ENCODE measurements at places on chromosomes 5 and 9.
A peak's percentile ranks its signal among the peaks of the same experiment; 100 is the strongest.

DNA sequence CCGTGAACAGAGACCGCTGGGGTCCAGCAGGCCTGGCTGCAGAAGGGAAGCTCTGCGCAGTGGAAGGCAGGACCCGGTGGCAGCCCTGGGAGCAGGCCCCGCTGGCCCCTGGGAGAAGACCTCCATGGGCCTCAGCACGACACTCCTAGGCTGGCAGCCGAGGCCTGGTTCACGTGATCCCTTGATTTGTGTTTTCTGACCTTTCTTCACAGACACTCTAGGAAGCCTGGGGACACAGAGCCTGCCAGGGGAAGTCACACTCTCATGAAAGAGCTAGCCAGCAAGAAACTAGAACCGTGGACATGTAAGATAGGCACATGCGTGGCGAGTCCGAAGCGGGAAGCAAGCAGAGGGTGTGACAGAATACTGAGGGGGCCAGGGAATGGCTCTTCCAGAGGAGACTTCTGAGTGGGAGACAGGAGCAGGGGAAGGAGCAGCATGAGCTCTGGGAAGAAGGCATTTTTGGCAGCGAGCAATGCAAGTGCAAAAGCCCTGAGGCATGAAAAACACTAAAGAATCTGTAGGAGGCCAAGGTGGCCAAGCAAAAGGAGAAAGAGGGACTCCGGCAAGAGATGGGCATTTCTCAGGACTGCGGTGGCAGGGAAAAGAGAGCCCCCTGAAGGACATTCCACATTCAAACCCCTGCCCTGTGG is 26.6 kb upstream of the IL17B start:
- DNase-seq, result no peak

DNA sequence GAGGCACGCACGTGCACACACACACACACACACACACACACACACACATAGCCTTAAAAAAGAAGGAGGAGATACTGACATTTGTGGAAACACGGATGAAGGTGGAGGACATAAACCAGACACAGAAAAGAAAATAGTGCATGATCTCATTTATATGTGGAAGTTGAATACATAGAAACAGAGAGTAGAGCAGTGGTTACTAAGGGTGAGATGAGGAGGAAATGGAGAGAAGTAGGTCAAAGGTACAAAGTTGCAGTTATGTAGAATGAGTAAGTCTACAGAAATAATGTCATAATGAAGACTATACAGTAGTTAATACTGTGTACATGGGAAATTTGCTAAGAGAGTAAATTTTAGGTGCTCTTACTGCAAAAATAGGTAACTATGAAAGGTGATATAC is 412.2 kb upstream of the CDH9 start:
- DNase-seq, result no peak

GRCh38 chr5:15073453-15073852 is 201.9 kb upstream of the ANKH start:
- DNase-seq, result no peak

DNA sequence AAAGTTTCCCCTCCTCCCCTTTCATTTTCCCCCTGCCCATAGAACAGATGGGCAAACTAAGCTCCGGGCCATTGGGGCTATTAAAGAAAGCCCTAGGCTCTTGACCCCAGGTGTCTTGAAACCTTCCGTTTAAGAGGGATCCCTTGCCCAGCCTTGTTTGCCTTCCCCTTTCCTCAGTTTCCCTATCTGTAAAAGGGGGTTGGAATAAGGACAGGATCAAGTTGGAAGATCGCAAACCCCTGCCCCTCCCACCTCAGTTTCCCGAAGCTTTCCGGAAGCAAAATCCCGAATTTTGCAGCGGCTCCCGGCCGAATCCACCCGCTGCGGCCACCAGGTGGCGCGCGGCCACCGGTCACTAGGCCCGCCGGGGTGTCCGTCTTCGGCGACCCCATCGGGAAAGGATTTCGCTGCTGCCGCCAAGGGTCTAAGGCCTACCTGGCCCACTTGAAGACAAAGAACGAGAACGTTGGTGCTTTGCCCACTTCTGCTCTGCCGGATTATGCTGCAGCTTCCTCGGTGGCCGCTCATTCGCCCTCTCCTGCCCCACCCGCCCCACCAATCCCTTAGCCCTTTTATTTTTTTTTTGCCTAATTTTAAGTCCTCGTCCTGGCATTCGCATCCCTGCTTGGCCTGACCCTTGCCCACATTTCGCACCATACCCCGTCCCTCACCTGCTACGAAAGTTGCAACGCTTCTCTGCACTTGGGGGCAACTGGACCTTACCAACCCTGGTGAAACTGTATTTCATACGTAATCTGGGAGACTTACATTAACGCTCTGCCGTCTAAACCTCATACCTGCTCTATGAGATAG is 962 bp upstream of the NR6A1 start:
- DNase-seq, result no peak

GRCh38 chr5:100676817-100677631 is 141.8 kb downstream of the FAM174A start:
- DNase-seq, result peak; percentile 18

DNA sequence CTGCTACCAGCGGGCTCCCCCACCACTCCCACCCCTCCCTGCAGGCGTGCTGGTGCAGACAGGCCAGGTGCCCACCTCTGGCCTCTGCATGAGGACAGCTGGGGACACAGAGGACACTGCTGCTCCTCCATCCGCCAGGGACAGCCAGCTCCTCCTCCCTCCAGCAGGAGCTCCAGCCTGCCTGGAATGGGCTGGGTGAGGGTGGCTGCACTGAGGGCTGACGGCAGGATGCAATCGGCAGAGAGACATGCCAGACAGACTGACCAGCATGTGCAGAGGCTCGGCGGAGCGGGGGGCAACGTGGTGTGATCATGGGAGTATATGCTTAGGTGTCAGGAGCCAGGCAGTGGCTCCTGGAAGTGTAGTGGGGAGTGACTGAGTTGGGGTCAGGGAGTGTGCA is 68.4 kb downstream of the RASGEF1C start:
- no peak for DNase-seq

DNA sequence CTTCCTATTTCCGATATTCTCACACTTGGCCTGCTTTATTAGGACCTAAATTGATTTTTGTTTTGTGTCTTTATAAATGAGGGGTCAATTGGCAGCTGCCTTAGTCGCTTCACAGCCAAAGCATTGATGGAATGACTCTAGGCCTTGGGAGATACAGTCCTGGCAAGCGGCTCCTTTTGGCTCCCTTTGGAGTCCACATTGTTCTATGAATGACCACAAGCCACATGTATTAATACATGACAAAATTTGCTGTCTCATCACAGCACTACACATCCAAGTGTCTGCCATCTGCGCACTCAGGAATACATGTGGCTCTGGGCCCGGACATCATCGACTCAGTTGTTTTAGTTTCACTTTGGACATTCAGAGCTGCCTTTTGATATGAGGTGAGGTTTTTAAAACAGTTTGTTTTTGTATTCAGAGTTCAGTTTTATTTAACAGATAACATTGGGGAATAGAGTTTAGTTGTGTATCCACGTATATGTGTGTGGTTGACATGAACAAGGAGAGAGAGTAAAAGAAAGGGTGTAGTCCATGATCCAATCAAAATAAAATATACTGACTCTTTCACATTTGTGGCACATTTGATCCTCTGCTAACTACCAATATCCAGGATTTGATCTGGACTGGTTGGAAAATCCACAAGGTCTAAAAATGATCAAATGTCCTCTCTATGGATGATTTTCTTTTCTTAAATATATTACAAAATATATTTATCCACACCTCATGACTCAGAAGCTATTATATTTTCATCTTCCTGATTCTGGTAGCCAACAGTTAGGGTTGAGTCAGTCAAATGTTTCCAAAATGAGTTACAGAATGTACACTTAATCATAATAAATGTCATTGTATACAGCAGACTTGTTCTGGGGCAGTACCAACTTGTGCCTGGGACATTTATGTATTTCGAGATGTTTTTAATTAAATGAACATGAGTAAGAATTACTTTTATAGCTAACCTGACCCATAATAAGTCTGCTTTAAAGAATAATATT is 114.0 kb upstream of the MTAP start:
- DNase-seq, result no peak

DNA sequence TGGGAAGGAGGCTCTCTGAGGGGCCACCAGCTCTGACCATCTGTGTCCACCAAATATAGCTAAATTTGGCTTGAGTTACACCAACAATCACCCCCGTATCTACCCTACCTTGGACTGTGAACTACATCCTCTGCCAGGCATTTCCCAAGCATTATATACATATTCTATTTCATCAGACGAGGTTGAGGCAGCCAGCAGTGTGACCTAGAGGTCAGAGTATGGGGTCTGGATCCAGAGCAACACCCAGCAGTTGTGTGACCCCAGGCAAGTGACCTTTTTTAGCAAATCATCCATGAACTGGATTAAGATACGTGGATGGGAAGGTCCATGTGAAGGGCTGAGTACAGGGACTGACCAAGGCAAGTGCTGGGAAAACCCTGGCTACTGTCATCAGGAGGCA is 180.6 kb downstream of the HSPA4 start:
- DNase-seq, result no peak

- DNase-seq, result no peak
Observed at GRCh38 chr5:96203761-96204160, 229.3 kb downstream of the PCSK1 start.

GRCh38 chr9:122819326-122819725 is 9.1 kb downstream of the PDCL start:
- DNase-seq, result no peak

DNA sequence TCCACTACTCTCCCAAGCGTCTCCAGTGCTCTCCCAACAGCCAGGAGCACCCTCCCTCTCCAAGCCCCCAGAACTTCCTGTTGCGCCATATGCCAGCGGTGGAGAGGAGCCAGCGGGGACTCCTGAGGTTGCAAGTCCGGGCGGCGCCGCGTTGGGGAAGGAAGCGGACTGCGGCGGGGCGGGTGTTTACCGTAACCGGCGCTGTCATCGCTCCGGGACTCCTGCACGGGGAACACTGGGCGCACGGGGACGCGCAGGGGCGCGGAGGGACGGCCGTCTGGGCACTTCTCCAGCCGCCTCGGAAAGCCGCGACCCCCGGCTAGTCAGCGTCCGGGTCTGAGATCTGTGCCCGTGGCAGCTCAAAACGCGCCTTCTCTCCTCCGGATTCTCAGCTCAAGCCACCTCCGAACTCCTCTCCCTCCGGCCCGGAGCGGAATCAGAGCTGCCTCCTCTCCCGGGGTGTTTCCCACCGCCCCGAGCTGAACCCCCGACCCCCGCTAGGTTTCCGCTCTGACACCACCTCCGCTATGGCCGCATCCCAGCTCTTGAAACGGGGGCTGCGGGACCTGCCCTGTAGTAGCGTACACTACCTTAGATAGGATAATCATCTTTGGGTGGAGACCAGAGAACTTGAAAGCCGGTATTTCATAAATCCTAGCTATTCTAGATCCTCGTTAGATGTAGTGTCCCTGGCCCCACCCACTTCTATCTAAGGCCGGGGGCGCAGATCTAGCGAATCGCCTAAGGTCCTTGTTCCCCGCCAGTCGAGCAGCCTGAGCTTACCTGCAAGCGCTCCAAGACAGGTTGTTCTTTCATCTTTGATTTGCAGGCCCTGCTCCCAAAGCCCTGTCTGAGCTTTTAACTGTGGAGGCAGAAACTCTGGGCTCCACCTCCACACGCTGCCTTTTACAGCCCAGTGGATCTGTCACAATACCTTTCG is at the start of gene TRPM6:
TSS of gene TRPM6 (minus strand) at position 881 of the 940 bp plus-strand sequence. CDS start at position 816, 65 bp downstream.
- DNase-seq, result peak; percentile 48

DNA sequence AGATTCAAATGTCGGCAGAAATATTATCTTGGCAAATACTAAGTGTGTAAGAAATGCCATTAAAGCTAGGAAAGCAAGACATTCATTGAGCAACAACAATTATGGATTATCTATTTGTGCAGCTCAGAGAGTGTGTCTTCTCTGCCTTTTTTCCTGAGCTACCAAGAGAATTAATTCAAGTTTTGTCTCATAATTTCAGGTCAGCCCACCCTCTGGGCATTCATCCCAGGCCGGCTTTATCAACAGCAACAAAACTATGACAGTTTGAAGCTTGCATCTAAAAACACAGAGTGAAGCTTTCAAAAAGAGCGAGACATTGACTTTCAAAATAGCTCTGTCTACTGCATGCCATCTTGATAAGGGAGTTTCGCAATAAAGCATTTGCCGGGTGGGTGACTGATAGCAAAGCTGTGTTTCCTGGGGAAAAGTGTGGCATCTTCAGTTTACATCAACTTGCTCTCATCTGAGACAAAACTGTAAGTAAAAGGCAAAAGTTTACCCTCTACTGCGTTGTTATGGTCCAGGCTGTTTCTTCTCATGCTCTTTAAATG is 182.4 kb downstream of the IRX1 start:
- no peak for DNase-seq

DNA sequence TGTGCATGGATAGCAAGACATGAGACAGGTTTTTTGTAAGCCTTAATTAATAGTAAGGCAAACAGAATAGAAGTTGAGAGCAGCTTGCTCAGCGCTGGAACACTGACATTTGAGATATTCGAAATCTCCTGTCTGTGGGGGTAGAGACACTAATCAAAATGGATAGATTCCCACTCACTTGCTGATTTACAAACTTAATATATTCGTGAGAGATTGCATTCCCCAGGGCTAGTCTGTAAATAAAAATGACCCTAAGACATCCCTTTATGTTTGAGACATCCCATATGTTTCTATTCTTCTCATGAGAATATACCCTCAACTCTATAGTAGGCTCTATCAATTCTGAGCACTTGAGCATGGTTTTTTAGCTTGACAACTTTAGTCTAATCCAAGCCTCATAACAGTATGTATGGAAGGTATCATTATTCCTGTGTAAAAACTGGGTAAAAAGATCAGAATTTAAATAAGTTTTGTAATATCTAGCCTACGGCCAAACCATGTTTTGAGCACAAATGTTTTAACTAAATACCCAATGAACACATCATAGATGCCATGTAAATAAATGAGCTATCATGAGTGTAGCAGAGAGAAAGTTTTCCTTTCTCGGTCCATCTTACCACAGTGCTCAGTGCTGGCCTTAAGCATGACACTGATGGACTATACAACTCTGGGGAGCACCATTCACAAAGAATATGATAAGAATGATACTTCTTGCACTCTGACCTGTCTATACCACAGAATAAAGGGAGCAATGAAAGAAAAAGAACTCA is 609.2 kb downstream of the PSAT1 start:
- DNase-seq, result peak; percentile 47

GRCh38 chr9:26013199-26013598 is 335.0 kb upstream of the TUSC1 start:
- DNase-seq, result no peak

- no peak for DNase-seq
Observed at GRCh38 chr9:106621313-106622163, 241.4 kb upstream of the ZNF462 start.

- DNase-seq, result no peak
Observed at GRCh38 chr9:113913426-113914195, 37.5 kb downstream of the ZNF618 start.

- no peak for DNase-seq
Observed at GRCh38 chr5:42396111-42396510, 27.1 kb upstream of the GHR start.

All from left kidney (tissue), 8 donors.